ENCODE measurements at places on chromosomes 1 and 21. TPM values are rescaled to one million over a fixed set of nuclear protein-coding genes. Genes with fewer than 3 reads are reported as not detected.

GRCh38 chr1:201274616-201275252, 8.6 kb upstream of the PKP1 start:
- no peak for DNase-seq

DNA sequence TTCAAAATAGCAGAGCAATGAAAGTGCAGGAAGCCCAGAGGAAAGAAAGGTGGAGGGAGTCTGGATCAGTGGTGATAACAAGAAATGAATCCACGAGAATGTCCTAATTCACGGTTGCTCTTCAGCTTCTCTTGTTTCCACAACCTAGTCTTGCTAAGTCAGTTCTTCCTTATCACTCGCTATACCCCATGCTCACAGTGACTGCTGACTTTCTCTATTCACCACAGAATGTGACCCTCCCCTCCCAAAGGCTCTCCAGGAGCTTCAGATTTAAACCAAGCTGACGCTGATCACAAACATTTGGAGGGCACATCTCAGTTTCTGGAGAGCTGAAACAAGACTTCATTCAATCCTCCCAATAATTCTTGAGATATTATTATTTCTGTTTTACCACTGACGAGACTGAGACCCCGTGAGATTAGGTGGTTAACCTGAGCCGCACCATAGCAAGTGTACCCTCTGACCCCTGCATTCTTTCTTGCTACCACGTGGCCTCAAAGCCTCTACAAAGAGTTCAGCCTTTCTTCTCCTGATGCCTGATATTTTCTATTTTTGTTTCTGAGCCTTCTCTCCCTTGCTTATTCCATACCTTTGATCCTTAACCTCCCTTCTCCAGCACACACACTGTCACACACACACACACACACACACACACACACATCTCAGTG, 10.7 kb upstream of the CCN1 start:
- DNase-seq = no peak

DNA sequence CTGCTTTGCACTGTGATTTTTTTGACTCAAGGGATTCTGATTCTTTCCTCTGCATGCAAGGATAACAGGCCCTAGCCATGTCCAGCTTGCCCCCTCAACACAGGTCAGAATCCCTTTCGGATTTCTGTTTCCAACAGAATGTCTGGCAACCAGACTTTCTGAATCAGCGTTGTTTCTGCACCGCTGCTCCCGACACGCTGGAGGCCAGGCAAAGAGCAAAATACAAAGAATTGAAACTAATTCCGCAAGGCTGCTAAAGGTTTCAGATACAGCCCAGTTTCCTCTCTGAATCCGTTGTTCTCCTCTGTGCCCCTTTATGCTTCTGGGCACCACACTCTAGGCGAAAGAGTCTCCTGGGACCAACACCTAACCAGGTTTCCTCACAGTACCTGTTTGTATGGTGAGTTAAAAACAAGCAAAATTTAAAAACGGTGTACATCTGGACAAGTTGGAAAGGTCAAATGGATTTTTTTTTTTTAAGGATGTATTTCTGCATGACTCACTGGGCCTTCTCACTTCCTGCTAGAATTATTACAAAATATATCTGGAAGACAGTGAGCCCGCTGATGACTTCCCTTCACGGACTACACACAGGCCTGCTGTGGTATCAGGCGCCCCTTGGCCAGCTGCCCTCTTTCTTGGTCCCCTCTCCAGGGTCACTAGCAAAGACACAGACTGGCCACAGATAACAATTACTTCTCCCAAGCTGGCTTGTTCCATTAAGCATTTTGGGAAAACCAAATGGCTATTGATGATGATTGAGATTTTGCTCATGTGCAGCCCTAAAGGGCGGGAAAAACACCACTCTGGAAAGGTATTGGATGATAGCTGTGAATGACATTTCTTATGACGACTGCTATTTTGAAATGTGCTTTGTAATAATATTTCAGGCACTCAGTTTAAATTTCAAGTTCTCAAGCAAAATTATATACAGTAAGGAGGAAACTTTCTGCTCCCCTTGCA, 118.3 kb downstream of the TGFB2 start:
- no peak for DNase-seq

DNA sequence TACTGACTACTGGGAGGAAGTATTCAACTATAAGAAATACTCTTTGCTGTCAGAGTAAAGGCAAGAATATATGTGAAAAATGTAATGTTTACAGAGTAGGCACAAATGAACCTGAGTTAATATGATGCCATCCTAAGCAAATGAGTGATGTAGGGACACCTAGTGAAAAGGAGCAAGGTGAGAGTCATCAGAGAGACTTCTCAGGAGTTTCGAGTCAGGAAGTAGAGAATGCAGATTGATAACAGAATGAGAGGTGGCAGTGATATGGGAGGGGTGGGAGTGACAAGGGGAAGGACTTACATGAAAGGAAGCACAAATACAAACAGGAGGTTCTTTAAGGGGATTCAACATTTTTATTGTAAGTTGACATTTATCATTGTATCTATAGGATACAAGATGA, 10.2 kb downstream of the PRCC start:
- DNase-seq = no peak

DNA sequence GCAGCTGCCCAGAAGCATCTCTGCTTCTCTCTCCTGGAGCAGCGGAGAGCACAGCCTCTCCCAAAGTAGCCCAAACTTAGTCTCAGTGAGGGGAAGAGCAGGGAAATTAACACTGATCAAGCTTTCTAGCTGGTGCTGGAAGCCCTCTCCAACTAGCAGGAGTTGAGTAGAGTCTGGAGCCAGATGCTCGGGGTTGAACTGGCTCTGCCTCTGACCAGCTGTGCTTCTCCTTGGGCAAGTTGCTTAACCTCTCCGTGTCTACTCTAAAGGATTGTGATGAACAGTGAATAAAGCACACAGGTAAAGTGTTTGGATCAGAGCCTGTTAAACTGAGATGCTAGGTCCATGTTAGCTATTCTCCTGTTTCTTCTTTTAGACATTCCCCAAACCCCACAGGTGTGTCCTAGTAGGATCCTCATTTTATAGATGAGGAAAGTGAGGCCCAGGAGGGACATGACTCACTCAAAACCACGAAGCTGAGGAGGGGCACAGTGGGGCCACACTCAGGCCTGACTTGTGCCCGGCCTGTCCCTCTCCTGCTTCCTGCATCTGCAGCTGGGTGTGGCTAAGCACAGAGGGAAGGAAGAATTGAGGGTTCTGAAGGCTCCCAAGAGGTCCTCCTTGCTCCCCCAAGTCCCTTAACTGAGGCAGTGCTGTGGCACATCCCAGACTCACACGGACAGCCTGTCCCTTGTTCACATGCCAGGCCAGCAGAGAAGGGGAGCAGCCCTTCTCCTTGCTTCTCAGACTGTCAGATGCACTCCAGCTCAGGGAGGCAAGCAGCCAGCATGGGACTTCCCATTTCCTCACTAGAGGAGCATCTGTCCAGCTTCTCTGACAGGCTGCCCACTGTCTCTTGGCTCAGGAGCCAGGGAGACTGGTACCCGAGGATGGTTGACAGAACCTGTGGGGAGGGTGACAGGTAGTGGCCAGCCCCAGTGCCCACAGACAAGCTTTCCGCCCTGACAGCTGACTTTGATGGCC, 152.0 kb upstream of the IGSF21 start:
- DNase-seq = no peak

DNA sequence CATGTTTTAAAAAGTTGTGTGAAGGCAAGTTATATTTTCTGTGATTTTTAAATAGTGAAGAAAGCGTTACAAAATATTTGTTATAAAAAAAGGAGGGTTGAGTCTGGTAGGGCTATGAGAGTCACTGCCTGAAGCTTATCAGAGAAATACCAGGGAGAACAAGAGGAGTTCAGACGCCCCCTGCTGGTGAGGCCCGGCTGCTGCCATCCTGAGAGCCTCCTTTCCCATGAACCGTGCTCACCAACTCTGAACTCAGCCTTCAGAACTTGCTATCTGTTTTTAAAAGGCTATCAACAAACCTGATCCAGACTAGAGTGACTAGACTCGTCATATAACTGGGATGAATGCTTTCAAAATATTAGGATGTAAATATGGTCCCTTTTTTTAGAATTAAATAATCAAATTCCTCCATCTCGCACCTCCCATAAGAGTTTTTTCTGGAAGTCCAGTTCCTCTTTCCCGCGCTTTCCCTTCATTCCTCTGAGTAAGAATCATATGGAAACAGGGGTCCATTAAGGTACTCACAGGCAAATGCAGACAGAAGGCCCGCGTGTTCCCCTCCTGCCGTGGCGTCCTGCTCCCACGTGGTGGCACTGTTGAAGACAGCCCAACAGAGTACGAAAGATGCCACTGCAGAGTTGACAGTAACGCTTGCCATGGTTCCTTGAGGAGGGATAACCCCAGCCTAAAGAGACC, 26.2 kb upstream of the SPATA6 start:
- DNase-seq = peak; percentile 44

DNA sequence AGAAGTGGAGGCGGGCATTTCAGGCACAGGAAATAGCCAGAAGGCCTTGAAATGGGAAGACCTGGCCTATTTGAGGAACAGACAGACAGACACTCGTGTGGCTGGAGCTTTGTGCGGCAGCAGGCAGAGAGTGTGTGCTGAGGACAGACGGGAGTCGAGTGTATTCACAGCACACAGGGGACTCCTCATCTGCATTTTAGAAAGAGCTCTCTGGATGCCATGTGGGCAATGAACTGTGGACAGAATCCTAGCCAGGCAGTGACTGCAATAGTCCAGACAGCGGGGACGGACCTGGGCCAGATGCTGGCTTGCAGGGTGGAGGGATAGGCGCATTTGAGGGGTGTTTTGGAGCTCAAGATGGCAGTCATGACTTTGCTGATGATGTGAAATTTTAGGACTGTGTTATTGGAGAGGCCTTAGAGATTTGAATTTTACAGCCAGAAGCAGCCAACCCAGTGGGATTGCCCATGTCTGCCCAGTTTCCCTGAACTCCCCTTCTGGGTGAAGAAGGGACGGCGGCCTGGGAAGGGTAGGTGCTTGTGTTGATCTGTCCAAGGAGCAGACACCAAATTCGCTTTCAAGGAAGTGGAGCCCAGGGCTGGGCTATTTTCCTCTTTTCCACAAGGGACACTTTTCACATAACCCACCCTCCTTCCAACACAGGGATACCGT, 43.7 kb downstream of the CHAF1B start:
- no peak for DNase-seq

The TMEM61 gene
- 1.3 TPM for polyA plus RNA-seq

The FLG2 gene
- 0.05 TPM for polyA plus RNA-seq

The FAM167B gene
- 8.8 TPM for polyA plus RNA-seq
